ENCODE measurements at places on chromosomes 1 and 21. TPM values are rescaled to one million over a fixed set of nuclear protein-coding genes. Genes with fewer than 3 reads are reported as not detected.

The NR5A2 gene
- 7.9 TPM for total RNA-seq

GRCh38 chr1:20873311-20873710, 86.2 kb upstream of the HP1BP3 start:
- DNase-seq = no peak

DNA sequence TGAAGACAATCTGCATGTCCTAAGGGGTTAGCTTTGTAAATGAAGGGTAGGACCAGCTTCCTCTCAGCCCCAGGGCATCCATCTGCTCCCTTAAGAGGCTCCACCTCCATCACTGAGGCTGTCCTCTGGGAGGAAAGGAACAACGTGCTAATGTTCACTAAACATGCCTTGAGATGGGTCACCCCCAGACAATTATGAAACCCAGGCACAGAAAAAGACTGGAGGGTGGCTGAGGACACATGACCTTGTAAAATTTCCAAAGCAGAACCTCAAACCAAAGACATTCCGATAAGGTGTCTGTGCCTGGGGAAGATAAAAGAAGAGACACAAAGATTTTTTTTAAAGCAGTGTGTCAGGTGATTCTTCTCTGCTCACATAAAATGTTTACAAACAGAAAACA, 37.6 kb upstream of the ZNF124 start:
- peak; percentile 12 for DNase-seq

The LAD1 gene
- total RNA-seq = 0.09 TPM

- no peak for DNase-seq
These were observed 18.5 kb upstream of the LRRC53 start for GRCh38 chr1:74530892-74531291.

DNA sequence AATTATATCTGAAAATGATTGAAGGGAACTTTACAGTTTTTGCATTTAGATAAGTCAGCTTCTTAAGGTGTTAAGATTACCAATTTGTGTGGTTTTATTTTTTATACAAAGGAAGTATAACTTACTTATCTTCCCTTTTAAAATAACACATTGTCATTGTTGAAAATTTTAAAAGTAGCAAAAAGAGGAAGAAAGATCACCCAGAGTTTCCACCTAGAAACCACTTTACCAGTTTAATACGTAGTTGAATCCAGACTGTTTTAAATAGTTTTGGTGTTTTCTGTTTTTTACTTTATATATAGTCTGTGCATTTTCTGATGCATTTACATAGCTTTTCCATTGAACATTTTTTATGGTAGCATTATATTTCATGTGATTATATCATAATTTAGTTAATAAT, 6.1 kb downstream of the CCDC18 start:
- DNase-seq = no peak

- no peak for DNase-seq
These were observed 28.6 kb upstream of the NEK2 start for GRCh38 chr1:211703812-211704537.

The OR10J1 gene
- total RNA-seq = not detected

DNA sequence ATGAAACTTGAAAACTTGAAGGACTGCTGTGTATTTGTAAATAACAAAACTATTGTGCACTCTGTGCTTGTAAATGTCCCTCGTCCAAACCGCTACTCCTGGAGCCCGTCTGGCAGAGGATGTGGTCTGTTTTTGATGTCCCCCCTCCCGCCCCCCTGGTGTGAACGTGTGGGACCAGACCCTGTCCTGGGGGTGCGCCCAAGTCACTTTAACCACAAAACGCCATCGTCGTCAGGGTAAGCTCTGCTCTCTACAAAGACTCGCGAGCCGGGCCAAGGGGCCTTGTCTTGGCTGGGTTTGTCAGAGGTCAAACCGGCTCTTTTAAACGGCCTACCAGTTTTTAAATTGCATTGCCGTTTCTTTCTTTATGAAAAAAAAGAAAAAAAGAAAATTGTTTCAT, 87.4 kb upstream of the TMEM51 start:
- no peak for DNase-seq

DNA sequence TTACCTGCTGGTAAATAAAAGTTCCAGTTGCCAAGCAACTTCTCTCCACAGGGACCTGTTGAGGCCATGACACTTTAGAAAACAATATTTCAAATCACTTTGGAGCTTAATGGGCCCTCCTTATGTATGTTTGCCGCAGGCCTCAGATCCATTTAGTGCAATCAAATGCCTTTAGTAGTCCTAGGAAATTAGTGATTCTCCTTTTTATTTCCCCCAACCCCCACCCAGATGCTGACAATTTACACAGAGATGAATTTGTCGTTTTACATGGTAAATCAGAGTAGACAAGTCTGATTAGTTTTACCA, 83.6 kb downstream of the CLIC4 start:
- no peak for DNase-seq
